ENCODE measurements at places on chromosomes 5 and 9. TPM values are rescaled to one million over a fixed set of nuclear protein-coding genes. Genes with fewer than 3 reads are reported as not detected.

Gene KCNV2
- polyA plus RNA-seq = not detected

Gene PALM2AKAP2
- not detected for polyA plus RNA-seq

Gene ZFP2
- polyA plus RNA-seq = 0.42 TPM

Gene C5orf58
- not detected for polyA plus RNA-seq
